ENCODE measurements at places on chromosomes 16 and 17.

DNA sequence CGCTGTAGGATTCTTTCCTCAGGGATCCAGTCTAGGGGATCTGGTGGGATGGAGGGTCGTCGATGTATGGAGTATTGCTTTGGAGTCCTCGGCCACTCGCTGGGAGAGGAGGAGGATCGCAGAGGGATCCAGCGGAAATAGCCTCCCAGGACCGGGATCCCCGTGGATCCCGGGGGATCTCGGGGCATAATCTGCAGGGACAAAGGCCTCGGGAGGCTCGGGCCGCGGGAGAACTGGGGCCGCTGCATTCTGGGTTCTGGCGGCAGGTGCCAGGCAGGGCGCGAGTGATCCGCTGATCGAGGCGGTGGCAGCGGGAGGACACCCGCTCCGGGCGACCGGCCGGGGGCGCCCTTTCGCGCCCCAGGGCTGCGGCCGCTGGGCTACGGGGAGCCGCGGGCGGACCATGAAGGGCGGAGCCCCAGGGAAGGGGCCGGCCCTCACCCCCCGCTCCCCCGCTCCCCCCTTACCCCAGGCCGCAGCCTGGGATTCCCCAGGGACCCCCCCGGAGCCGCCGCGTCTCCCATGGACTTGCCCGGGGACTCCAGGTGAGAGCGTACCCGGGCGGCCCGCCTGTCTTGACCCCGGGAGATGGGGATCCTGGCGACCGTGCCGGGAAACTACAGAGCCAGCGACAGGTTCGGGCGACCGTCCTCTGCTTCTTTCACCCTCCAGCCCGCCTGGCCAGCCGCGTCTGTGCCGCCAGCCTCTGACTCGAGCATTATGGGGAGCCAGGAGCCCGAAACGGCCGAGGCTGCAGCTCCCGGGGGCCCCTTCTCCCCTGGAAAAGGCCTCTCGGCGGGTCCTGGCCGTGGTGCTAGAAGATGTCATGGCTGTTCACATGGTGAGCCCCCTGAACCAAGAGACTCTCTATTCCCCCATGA, 604 bp downstream of the PRR14 start:
- DNase-seq = peak; percentile 54

- DNase-seq = no peak
Measured at GRCh38 chr16:86653285-86654006, 75.1 kb downstream of the FOXL1 start.

GRCh38 chr17:61345061-61345460, 54.6 kb upstream of the TBX2 start:
- no peak for DNase-seq

DNA sequence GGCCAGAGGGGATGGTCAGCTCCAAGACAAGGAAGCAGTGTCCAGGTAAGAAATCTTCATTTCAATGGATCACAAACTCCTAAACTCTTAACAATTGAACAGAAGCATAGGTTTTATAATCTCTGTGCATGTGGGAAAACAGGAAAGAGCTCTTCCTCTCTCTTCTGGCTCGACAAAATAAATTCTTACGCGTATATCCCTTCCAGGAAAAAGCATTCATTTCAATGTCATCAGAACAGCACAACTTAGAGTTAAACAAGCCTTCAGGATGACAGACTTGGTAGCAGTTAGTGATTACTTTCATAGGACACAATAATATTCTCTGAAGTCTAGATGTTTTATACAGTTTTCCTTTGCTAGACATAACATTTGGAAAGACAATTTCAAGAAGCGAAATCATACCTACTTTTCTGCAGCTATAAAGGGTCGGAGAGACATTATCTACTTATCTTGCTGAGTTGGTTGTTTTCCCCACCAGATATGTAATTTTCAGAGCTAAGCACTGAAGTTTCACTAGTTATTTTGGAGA, 19.3 kb upstream of the SLC35G3 start:
- DNase-seq = no peak

DNA sequence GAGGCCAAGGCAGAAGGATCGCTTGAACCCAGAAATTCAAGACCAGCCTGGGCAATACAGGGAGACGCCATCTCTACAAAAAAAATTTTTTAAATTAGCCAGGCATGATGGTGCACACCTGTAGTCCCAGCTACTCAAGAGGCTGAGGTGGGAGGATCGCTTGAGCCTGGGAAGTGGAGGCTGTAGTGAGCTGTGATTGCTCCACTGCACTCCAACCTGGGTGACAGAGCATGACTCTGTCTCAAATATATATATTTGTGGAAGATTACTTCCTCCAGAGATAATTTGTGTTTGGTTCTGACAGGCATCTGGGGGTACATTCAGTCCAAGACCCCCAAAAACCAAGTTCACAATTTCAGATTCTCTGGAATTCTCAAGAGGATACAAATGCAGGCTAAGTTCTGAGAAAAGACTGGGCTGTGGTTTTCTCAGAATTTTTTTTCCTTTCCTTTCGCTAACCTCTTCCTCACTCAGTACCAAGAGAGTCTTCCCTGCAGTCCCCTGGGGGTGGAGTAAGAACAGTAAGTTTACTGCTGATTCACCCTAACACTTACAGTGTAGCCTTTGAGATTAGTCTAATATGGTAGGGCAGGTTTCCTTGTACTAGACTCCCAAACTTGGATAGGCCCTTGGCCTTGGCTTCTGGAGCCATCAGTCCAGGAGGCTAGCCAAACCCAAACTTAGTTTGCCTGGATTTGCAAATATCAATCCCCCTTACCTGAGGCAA, 15.1 kb downstream of the GSDMB start:
- no peak for DNase-seq

GRCh38 chr17:10633738-10634379, 23.2 kb downstream of the MYH3 start:
- DNase-seq = no peak

DNA sequence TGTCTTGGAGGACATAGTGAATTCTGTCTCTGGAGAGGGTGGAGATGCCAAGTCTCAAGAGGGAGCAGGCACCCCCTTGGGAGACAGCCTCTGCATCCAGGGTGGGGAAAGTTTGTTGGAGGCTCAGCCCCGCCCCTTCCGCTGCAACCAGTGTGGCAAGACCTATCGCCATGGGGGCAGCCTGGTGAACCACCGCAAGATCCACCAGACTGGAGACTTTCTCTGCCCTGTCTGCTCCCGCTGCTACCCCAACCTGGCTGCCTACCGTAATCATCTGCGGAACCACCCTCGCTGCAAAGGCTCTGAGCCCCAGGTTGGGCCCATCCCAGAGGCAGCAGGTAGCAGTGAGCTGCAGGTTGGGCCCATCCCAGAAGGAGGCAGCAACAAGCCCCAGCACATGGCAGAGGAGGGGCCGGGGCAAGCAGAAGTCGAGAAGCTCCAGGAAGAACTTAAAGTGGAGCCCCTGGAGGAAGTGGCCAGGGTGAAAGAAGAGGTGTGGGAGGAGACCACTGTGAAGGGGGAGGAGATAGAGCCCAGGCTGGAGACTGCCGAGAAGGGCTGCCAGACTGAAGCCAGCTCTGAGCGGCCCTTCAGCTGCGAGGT, 5.2 kb downstream of the ZNF646 start:
- no peak for DNase-seq

- no peak for DNase-seq
Measured at GRCh38 chr17:42779936-42780850, at the start of gene WNK4. WNK4 (plus strand) TSS chr17:42780610; CDS start chr17:42780699, 89 bp downstream.

DNA sequence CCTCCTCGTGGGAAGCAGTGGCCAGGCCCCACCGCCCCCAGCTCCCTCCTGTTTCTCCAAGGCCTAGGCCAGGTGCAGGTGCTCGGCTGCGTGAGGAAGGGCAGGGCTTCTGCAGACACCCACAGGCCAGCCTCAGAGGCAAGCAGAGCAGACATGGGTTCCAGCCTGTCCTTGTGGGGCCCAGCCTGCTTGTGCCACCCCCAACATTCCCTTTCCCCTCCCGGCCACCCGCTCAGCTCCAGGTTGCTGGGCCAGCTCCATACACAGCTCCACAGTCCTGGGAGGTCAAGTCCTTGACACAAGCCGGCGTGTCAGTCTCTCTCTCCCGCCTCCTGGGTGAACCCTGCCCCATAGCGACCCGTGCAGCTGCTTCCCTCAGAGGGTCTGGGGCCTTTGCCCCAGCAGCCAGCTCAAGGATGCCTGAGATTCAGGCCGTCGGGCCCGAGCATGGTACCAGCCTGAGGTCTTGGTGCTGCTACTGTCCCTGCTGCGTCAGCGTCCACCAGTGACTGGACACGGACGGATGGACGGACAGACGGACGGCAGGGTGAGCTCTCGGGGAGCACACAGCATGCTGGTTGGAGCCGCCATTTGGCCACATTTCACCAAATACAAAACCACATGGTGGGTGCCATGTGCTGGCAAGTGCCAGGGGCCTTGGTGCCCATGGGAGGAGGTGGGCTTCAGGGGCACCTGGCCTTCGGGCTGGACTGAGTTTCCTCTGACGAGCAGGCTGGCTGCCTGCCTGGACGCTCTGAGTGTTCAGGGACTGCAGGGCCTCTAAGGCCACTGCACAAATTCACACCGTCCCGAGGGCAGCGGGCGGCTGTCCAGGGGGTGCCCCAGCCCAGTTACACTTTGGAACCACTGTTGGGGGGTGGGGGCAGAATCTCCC, 8.0 kb downstream of the SECTM1 start:
- no peak for DNase-seq

DNA sequence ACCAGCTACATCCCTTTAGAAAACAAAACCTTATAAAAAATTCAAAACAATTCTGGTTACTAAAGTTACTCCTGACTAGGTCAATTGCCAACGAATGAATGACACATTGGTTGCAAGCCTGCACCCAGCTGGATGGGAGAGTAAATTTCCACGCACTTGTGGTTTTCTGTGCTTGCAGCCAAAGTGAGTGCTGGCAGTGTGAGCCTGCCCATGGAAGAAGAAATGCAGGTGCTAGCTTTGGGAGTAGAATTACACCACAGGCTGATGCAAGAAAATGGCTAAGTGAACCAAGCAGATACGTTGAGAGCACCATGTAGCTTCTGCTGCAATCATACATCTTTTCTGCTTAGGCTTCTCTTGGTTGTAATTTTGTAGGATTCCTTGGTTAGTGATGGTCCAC, 74.6 kb downstream of the SYCE1L start:
- no peak for DNase-seq

- no peak for DNase-seq
Measured at GRCh38 chr17:75288770-75289114, 491 bp downstream of the SLC25A19 start.

DNA sequence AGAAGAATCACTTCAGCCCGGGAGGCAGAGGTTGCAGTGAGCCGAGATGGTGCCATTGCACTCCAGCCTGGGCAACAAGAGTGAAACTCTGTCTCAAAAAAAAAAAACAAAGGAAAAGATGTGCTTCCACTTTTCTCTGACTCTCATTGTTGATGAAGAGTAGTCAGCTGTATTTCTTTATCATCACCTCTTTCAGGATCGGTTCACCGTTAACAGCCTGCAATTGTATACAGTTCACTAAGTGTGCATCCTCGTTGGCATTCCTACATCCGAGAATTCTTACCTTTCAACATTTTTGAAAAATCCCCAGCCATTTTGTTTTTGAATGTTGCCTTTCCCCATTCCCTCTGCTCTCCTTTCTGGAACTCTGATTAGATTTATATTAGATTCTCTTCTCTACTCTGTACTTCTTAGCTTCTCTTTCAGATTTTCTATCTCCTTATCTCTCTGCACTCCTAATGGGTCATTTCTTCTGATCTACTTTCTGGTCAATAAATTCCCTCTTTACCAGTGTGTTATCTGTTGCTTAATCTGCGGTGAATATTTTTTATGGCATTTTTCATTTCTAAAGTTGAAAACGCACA, 26.9 kb upstream of the ZC3H18 start:
- DNase-seq = no peak

DNA sequence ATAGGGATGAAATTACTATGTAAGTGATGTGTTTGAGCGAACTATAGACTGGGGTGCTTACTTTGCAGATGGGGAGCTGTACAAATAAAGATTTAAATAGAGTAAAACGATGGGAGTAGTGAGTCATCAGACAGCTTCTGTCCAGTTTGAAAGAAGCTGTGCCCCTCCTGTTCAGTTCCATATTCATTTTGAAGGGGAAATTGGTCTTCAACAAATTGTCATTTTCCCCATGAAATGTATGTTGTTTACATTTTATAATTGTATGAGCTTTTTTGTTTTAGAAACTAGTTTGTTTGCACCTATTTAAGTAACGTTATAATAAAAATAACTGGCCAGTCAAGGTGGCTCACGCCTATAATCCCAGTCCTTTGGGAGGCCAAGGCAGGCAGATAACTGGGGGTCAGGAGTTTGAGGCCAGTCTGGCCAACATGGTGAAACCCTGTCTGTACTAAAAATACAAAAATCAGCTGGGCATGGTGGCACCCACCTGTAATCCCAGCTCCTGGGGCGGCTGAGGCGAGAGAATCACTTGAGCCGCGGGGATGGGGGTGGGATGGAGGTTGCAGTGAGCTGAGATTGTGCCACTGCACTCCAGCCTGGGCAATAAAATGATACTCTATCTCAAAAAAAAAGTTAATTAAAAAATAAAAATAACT, 20.2 kb downstream of the SEC14L1 start:
- no peak for DNase-seq

GRCh38 chr16:84788920-84789391, 30.8 kb upstream of the CRISPLD2 start:
- DNase-seq = no peak

- DNase-seq = no peak
Measured at GRCh38 chr17:50060951-50061712, 5.2 kb downstream of the ITGA3 start.
